ENCODE measurements at places on chromosomes 2 and 18. TPM values are rescaled to one million over a fixed set of nuclear protein-coding genes. Genes with fewer than 3 reads are reported as not detected.

GRCh38 chr2:202375033-202375608, 1.0 kb upstream of the BMPR2 start:
- peak; percentile 89 for DNase-seq

Gene CNGA3
- total RNA-seq = not detected

DNA sequence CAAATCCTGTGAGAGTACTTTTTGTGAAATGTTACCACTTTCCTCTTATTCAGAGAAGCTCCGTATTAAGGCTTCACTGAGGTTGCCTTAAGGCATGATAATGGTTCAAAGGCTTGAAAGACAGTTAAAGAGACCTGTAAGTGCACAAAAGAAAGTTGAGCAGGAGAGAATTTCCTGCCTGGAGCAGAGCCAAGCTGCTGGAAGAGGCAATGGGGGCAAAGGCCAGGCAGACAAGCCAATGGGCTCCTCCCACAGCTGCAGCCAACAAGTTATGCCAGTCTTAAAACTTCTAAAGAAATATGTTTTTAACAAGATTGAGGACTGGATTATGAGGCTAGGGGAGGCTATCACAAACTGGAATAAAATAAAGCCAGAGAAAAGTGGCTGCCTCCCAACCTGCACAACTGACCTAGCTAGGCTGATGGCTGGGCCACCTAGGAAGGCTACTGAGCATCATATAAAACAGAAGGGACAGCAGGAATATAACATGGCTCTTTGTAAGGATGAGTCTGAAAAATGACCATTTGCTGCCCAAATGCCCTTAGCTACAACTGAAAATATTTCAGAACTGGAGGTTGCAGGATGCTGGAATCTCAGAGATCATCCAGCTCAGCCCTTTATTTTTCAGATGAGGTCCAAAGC, 2.1 kb downstream of the IL1B start:
- no peak for DNase-seq

DNA sequence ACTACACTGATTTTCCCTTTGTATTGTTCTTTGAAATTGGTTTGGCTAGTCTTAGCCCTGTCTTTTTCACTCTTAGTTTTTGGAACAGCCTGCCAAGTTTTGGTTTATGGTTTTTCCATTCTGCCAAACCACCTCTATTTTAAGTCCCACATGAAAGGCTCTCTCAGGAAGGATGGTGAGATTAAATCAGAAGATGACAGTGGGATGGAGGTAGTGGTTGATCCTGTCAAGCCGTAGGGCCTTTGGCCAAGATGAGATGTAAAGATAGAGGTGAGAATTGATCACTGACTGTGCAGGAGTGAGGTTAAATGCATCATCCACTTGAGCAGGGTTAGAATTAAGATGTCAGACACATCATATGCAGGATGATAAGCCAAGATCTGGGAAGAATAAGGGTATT, 948.5 kb downstream of the SLC4A3 start:
- DNase-seq = no peak

- no peak for DNase-seq
Observed at GRCh38 chr2:31558401-31559295, 22.1 kb downstream of the SRD5A2 start.
